ENCODE measurements at places on chromosomes 16 and 17.

DNA sequence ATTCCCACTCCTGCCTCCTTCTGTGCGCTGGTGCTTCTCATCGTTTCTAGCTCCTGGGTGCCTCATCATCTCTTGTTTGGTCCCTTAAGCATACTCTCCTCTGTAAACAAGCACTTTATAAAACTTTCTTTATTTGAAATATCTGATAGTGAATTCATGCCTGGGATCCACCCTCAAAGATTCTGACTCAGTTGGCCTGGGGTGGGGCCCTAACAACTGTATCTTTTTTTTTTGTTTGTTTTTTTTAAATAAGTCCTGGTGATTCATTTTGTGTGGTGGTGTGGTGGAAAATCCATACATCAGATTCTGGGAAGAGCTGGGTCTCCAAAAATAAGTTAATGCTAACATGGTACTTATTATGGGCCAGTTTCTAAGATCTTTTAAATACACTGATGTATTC is 678.3 kb downstream of the TOX3 start:
- no peak for ATAC-seq

GRCh38 chr17:2647957-2648356 is 54.5 kb downstream of the PAFAH1B1 start:
- no peak for ATAC-seq

GRCh38 chr16:2586241-2586640 is 48.4 kb downstream of the PDPK1 start:
- no peak for ATAC-seq

- peak; percentile 84 for ATAC-seq
Measured at GRCh38 chr17:30554839-30555751, 77.9 kb downstream of the GOSR1 start.

DNA sequence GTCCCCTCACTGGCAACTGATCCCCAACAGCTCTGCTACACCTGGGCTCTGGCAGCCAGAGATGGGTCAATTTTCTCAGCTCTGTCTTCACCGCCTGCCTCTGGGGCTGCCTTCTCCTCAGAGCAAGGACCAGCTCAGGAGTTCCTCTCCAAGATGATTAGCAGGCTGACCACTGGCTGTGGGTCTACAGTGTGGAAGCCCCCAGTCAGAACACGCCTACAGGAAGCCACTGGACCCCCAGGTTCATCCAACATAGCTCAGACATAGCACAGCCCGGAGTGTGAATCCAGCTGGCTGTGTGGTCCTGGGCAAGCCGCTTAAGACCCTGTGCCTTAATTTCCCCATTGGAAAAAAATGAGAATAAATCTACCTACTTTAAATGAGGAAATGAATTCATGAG is 4.9 kb downstream of the DOK4 start:
- ATAC-seq: no peak

DNA sequence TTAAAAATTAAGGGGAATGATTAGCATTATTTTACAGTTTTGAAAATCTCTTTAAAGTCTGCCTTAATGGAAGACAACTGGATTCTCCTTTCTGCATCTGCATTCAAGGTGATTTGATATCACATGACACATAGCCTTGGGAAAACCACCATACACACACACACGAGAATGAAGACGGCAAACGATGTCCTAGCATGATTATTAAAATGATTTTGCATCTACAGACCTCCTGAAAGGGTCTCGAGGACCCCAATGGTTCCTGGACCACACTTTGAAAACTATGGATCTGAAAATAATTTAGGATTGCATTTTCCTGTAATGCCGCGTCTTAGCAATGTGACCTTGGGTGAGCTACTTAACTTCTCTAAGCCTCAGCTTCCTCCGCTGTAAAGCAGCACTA is 11.8 kb upstream of the CHST4 start:
- no peak for ATAC-seq

- ATAC-seq: peak; percentile 38
Measured at GRCh38 chr17:43779145-43780125, 658 bp upstream of the DUSP3 start.

GRCh38 chr17:65099941-65100315 is 37.2 kb upstream of the RGS9 start:
- peak; percentile 2 for ATAC-seq

- ATAC-seq: no peak
Measured at GRCh38 chr17:32549559-32549958, 62.8 kb downstream of the CDK5R1 start.

GRCh38 chr16:31487720-31488467 is 5.0 kb downstream of the SLC5A2 start:
- ATAC-seq: peak; percentile 82

GRCh38 chr17:57915985-57916757 is 39.0 kb downstream of the CUEDC1 start:
- ATAC-seq: no peak

DNA sequence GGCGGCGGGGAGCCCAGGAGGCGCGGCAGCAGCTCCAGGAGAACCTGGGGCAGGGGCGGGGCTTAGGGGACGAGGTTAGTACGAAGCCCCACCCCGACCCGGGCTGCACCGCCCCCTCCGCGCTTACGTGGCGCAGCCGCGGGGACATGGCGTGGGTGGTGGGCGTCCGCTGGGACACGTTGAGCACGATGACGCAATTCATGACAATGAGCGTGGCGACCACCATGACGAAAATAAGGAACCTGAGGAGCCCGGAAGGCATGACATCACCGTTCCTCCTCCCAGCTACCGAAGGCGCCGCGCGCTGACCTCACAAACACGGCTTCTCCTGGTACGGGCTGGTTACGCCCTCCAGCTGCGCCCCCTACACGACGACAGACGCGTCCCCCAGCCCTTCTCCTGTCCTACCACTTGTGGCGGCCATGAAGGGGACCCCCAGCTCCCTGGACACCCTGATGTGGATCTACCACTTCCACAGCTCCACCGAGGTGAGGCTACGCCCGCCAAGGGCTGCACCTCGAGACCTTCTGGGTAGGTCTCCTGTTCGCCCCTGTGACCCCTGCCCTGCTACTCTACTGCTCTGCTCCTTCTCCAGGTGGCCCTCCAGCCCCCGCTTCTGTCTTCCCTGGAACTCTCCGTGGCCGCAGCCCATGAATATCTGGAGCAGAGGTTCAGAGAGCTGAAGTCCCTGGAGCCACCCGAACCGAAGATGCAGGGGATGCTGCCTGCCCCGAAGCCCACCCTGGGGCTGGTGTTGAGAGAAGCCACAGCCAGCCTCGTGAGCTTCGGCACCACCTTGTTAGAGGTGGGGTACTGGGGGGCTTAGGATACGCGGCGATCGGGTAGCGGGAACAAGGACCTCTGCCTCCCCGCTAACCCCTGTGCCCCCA is at the start of gene C17orf107:
TSS of gene C17orf107 (plus strand) at position 196 of the 890 bp plus-strand sequence. CDS start at position 423, 227 bp downstream.
- ATAC-seq: no peak

- peak; percentile 91 for ATAC-seq
Measured at GRCh38 chr16:81429045-81429521, 15.5 kb upstream of the CMIP start.

GRCh38 chr17:6498901-6499540 is 54.8 kb downstream of the PIMREG start:
- no peak for ATAC-seq

Measured in SK-N-SH treated with all-trans-retinoic acid at 6 μM for 48 hours (cell line).